ENCODE measurements at places on chromosomes 13 and 19.

DNA sequence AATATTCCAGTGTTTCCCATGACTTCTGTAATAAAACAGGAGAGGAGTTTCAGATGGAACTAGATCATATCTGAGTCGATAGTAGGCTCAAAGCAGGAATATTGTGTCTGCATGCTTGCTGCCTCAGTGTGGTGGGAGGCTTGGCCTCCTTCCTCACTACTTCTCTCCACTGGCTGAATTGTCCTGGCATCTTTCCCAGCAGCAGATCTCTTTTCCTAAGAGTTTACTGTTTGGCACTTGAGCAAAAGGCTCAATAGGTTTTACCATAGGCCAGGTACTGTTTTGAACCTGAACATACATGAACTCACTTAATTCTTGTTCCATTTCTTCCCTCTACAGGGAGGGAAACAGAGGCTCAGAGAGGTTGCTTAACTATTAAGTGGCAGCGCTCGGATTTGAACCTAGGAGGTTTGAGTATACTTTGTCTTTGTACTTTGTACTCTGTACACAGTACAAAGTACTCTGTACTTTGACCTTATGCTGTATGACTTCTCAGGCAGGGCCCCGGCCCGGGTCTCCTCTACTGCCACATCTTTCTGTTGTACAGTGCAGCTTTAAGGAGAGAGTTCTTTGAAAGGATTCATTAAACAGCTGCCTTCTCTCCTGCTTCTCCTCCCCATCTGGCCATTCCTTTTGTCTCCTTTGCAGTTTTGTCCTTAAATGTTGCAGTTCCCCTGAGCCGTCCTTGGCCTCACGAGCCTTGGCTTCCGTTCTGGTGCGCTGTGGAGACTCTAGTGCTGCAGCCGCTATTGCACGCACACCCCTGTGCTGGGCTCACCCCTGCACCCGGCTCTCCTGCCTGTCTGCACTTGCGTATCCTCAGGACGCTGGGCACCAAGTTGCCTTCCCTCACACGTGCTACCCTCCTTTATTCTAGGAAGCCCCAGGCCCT lies 8.1 kb downstream of the B3GLCT start:
- DNase-seq = no peak

GRCh38 chr19:39871886-39872866 lies 26.0 kb upstream of the FBL start:
- DNase-seq = no peak

DNA sequence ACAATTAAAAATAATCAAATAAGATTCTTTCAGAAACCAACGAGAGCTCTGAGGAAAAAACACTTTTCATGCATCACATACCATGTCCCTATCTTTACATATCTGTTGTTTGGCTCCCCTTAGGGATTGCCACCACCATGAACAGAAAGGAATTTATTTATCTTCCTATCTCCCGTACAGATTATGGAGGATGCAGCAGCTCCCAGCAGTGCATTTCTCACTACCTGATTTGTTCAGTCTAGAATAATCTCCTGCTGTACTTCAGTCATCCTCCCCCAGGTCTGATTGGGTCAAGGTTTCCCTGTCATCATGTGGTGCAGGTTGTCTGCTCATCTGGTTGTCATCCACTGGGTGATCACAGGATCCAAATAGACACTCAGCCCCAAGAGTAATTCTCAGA lies 451.3 kb downstream of the OXGR1 start:
- no peak for DNase-seq

DNA sequence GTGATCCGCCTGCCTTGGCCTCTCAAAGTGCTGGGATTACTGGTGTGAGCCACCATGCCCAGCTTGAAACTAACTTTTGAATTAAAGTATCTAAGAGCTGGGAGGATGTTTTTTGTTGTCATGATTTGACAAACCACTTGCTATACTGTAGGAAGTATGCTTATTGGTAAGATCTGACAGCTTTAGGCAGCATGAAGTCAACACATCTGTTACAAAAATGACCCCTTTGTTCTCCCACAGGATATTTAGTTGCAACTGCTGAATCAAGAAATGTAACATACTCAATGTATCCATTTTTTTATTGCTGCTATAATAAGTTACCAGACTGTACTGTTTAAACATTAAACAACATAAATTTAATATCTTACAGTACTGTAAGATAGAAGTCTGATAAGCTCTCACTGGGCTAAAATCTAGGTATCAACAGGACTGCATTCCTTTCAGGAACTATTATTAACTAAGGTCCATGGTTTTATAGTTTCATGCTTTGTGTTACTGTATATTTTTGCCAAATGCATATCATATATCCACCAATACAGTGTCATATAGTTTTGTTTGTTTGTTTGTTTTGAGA lies 22.8 kb upstream of the LRP3 start:
- DNase-seq = no peak

DNA sequence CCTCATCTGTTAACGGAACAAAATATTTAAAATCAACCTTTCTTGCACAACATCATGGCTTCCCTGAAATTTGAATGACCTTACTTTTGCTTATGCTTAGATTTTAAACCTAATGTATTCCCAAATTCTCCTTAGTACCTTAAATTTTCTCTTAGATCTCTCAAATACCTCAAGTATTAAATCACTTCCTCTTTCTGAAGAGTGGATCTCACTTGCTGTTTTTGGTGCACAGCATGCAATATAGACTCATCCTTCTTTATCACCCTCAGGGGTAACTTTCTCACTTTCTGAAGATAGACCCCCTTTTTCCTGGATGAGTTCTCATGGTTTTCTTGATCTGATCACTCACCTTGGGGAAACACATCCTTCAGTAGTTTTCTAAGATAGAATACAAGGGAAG lies 871.7 kb downstream of the DACH1 start:
- DNase-seq = no peak

- DNase-seq = no peak
Observed at GRCh38 chr13:20856650-20857049, 45.9 kb downstream of the XPO4 start.

DNA sequence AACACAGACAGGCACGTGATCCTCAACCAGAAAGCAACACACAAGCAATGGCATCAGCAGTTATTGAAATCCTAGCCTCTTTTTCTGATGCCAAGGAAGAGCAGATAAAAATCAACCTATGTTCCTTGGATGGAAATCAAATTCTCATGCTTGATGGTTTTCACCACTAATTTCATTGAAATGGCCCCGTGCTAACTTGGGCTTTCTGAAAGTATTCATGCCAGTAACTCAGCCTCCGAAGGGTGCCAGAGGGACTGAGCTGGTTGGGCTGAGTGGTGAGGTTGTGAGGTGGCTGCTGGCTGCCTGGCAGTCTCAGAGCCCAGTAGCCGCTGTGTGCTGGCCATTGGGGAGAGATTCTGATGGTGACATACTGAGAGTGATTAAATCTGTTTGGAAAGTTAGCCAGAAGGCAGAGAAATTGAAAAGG lies 309.3 kb downstream of the DCT start:
- no peak for DNase-seq

- no peak for DNase-seq
Observed at GRCh38 chr13:28337166-28338005, 157.5 kb downstream of the FLT1 start.
